ENCODE measurements at places on chromosomes 1 and 21.

DNA sequence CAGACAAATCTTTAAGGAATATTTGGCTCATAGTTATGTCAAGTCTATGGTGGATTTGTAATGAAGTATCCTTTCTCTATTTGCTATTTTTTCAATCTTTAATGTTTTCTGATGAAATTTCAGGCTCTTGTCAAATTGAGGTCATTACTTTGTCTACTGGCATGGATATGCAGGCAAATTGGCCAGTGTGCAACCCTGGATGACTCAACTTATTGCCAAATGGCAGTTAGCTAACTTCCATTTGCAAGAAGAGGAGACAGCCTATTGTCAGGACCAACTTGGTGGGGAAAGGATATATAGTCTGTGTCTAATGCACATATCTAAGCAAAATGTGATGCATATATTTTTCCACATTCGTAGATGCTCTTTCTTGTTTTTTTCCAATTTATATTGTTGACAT lies 530.5 kb downstream of the PTBP2 start:
- DNase-seq: no peak

DNA sequence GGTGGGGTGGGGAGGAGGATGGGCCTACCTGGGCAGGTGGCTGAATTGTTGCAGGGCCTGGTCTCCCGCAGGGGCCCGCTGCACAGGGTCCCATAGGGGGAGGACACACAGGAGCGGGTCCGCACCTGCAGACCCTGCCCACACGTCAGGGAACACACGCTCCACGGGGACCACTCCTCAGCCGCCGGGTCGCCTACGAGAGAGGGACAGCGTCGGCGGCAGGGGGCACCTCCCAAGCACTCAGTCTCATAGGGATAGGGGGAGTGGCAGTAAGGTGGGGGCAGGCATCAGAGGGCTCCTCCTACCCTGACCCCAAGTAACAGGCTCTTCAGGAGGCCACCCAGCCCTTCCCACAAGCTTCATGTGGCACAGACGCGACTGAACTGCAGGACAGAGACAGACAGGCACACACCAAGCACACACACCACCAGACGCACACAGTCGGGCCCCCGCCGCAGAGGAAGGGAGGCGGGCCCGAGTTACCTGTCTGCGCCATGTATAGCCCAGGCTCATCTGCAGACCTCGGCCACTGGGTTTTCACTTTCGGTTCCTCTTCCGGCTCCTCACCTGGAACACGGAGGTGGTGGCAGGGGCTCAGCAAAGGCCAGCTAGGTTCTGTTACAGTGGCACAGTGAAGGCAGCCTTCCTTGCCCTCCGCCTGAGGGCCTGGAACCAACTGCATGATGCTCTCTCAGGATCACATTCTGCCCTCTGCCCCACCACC lies 19.8 kb downstream of the ADGRB2 start:
- DNase-seq: no peak

DNA sequence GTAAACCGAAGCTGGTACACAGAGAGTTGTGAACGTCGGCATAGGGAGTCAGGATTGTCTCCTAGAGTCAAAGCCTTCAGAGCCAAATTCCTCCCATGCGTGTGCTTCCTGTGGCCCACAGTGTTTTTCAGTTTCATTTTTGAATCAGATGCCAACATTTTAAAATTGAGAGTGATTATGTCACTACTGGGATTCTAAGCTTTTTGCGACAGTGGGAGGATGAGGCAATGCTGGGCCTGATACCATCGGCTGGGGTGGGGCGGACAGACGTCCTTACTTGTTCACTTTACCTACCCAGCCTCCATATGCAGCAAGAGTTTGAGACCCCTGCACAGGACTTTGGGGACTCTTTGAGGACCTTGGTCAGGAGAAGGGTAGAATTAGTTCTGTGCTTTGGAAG lies 1.3 kb upstream of the KLHDC7A start:
- no peak for DNase-seq

GRCh38 chr1:6694121-6694713 lies 7.4 kb downstream of the DNAJC11 start:
- no peak for DNase-seq

GRCh38 chr21:31443736-31444521 lies 99.9 kb upstream of the TIAM1 start:
- no peak for DNase-seq

DNA sequence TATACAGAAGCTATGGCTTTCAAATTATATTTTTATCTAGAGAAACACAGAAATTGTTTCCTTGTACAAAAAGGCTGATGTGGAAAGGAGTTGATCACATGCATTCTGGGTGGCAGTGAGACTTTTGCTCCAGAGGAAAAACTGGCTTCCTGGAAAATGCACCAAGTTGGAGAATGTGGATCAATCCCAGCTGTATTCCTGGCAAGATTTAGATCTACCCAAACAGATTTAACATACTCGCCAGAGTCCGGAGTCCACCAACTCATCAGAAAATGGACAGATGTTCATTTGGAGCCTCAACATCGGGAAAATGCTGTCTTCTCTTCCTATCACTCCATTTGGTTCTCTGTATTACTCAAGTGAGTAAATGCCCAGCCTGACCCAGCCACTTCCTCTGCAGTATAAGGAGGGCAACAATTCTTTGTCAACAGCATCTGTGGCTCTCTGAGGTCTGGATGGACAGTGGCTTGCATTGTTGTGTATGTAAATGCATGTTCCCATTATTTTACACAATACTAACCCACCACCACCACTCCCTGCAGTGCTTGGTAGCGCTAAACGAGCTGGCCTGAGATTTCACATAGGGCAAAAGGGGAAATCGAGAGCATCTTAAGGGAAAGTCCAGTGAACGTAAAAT lies 226.2 kb upstream of the IRF2BP2 start:
- DNase-seq: no peak

DNA sequence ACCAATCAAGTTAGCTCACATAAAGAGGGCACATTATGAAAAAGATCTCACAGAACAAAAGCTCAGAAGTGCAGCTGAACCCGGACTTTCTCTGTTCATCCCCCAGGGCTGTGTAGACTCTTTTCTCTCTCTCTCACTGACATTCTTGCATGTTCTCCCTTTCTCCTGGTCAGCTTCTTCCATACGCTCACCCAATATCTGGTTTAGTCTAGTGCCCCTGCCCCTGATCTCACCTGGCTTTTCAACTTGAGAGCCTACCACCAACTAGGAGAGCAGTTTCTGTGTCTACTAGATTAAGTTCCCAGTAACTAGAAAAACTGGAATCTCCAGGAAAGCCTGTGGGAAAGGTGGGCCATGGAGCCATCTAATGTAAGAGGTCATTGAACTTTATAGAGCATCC lies 126.9 kb upstream of the GRIK3 start:
- DNase-seq: no peak

GRCh38 chr1:156284757-156285156 lies 632 bp downstream of the TMEM79 start:
- no peak for DNase-seq

DNA sequence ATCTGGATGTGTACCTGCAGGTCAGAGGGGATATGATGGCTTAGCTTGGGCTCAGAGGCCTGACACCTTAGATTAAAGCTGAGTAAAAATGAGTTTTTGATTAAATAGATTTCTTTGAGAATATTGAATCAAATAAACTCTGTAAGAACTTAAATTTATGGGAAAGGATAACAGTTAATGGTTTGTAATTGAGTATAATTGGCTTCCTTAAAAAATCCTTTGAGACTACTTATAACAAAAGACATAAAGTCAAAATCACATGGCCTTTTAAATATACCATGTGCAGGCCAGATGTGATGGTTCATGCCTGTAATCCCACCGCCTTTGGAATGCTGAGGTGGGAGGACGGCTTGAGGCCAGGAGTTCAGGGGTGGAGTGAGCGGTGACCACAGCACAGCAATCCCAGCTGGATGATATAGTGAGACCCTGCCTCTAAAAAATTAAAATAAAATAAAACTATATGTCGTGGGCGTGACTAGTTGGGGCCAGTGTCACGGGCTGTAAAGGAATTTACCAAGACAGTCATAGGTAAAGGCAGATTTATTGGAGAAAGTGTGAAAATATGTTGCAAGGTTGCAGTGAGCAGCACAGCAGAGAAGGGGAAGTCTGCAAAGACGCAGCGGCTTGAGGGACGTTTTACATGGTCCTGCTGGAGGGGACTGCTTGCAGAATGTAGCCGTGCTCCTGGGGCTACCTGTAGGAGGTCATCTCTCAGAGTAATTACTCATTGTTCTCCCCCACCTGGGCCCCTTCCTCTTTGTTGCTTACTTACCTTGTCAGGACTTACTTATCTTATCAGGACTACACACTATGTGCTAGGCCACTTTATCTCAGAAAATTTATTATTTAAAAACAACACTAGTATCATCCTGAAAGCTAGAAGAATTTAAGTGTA lies 122.3 kb downstream of the ZMYM4 start:
- no peak for DNase-seq

GRCh38 chr21:43353282-43354025 lies 73.5 kb downstream of the SIK1 start:
- DNase-seq: no peak

GRCh38 chr1:55276671-55277376 lies 61.7 kb upstream of the USP24 start:
- no peak for DNase-seq

GRCh38 chr1:113388621-113389358 lies 1.5 kb upstream of the MAGI3 start:
- DNase-seq: no peak

DNA sequence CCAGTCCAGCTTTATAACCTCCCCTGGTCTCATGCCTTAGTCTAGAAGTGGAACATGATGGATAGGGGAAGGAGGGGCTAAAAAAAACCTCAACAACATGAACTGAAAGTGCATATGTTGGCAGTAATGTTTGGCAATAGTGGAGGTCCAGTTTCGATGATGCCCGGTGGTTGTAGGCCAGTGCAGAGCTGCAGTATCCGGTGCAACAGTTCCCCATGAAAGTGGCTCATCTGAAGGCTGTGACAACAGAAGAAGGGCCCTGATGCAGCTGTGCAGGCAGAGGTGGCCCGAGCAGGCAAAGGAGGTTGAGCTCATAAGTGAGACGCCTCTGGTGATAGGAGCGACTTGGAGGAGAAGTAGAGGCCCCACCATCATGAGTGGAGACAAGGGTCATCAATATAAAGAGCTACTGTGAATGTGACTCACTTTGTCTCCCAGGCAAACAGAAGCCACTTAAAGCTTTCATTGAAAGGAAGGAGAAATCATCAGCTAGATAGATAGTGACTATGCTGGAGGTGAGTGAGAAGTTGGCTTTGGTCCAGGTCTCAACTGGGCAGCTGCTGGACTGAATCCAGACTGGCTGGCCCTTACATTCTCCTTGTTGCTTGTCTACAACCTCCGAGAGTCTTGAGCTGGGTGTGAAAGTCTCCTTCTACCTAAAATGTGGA lies 10.2 kb upstream of the CREG1 start:
- no peak for DNase-seq

DNA sequence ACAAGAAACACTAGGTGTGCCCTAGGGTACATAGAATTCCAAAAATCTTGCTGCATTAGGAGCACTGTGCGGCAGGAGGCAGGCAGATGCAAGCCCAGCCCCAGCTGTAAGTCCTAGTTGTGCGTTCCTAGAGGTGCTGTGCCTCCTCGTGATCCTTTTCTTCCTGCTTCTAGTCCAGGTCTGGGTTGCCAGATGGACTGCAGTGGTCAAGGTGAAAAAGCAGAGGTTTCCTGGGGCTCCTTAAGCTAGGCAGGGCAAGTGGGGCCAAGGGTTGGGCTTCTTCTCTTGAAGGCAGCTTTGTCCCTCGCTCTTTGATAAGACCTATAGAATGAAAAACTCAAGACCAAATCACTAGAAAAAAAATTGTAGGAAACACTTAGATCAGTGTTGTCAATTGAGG lies 21.6 kb upstream of the SLC45A3 start:
- DNase-seq: no peak

- DNase-seq: no peak
Observed at GRCh38 chr1:156899956-156900718, 6.6 kb downstream of the PEAR1 start.

- no peak for DNase-seq
Observed at GRCh38 chr1:31574749-31575368, 1.5 kb upstream of the TINAGL1 start.

- DNase-seq: no peak
Observed at GRCh38 chr1:34060901-34061415, 104.1 kb downstream of the CSMD2 start.

- no peak for DNase-seq
Observed at GRCh38 chr1:64575881-64576676, 106.2 kb downstream of the CACHD1 start.

DNA sequence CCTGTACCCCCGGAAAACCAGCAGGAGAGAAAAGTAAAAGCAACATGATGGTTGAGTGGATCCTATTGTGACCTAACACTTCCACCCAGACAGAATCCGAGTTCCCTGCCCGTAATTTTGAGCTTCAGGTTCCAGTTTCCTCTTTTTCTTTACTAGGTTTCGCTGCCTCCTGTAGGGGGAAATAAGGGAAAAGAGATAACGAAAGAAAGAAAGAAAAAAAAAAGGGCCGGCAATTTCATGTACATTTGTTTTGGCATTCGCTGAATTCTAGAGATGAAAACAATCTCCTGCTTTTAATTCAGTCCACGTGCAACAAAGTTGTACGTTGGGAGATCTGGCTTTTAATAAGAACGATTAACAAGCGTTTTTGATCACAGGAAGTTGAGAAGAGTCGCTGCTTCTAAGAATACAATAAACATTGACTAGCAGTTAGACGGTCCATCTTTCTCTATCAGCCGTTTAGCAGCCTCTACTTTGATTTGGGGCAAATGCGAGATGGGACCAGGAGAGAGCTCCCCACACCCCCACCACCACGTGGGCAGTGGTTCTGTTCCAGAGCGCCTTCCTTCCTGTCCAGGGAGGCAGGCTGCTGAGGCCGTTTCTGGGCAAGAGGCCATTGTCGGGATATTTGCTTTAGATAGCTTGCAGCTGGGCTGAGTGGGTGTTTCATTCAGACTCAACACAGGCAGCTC lies 155.9 kb upstream of the RUNX1 start:
- DNase-seq: no peak

GRCh38 chr1:181391301-181391900 lies 91.9 kb upstream of the CACNA1E start:
- no peak for DNase-seq

DNA sequence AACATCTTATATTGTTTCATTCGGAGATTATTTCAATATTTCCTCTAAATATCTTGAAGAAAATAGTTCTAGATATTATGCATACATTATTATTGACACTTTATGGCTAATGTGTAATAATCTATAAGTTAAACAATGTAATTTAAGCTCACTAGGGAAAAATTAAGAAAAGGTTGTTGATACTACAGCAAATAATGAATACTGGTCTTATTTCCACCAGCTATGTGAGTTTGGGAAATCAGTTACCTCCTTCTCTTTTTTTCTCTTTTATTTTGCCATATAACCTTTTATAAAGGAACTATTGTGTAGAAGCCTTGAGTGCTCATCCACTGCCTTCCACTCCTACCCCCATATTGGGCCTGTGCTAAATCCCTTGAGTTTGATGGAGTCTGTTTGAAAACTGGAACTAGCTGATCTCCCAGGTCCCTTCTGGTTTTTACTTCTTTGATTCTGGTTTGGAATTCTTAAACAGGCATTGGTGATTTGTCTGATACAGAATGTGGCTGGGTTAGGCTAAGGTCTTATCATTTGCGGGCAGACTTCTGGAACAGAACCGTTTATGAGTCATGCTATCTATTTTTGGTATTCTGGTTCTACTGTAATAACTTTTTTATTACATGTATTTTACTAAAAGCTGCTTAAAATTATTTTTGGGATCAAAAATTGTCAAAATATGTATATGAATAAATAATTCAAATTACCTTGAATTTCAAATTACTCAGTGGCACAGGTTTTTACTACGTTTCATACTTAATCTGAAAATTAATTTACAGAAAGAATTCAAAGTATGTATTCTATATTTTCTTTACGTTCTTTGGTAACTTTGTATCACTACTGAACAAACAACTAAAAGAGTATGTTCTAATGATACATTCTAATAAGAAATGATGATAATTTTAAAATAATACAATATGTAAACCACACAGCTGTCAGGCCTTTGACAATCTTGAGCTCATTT lies 5.0 kb upstream of the CDC14A start:
- no peak for DNase-seq

GRCh38 chr1:166933633-166934032 lies 41.7 kb downstream of the ILDR2 start:
- DNase-seq: no peak

Measured in stimulated activated CD8-positive, alpha-beta memory T cell treated with anti-CD3 and anti-CD28 coated beads, Interleukin-2, amount 100 ng/mL, for 48 hours (primary cell).